ENCODE measurements at places on chromosomes 16 and 17. TPM values are rescaled to one million over a fixed set of nuclear protein-coding genes. Genes with fewer than 3 reads are reported as not detected.
A peak's percentile ranks its signal among the peaks of the same experiment; 100 is the strongest.

GRCh38 chr17:58333736-58334207 is 5.2 kb upstream of the TSPOAP1 start:
- H3K27me3 ChIP-seq: peaks cover 3% of the 10 kb centered on the region
- H3K36me3 ChIP-seq: no peaks in the 10 kb centered on the region
- H3K4me1 ChIP-seq: peaks cover 23% of the 10 kb centered on the region
- no peak overlapping the region for H3K4me3 ChIP-seq

- DNase-seq: no peak
- no peak overlapping the region for H3K27ac ChIP-seq
- H3K4me1 ChIP-seq: peaks cover 14% of the 10 kb centered on the region
- H3K4me3 ChIP-seq: no peak overlapping the region
- no peaks in the 10 kb centered on the region for H3K36me3 ChIP-seq
- H3K27me3 ChIP-seq: no peaks in the 10 kb centered on the region
These were observed 116.3 kb downstream of the AMFR start for GRCh38 chr16:56309008-56309407.

- peak overlapping the region; percentile 15 for H3K27ac ChIP-seq
- H3K27me3 ChIP-seq: peaks cover 15% of the 10 kb centered on the region
- peaks cover 27% of the 10 kb centered on the region for H3K4me1 ChIP-seq
- peaks cover 4% of the 10 kb centered on the region for H3K36me3 ChIP-seq
These were observed 19.3 kb upstream of the TBX2 start for GRCh38 chr17:61380217-61380835.

GRCh38 chr17:57400648-57401047 is 144.3 kb downstream of the MSI2 start:
- peaks cover 34% of the 10 kb centered on the region for H3K36me3 ChIP-seq
- H3K4me3 ChIP-seq: no peak overlapping the region
- H3K27ac ChIP-seq: no peak overlapping the region
- no peaks in the 10 kb centered on the region for H3K27me3 ChIP-seq

DNA sequence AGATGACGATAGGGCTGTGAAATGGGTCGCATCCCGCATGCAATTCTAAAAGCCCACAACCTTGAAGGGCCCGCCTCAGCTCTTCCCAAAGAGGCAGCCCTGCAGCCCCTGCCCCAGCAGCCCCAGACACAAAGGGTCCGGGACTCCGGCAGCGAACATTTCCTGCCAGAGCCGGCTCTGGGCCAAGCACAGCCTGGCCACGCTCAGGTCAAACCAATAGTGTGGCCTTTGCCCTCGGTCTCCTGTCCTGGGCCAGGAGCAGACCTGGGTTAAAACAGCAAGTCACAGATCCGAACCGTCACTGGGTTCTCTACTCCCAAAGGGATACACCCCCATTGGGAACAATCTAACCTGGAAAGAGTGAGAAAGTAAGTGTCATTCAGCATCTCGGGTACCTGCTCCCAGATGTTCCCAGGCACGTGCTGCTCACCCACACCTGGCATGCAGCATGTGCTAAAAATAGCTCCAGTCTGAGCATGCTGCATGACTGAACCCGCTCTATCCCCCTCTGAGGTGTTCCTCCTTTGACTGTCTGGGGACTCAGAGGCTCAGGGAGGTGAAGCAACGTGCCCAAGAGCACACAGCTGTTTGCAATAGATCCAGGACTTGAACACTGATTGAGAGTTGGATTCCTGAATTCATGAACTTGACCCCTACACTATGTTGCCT is 22.2 kb upstream of the ATP2A3 start:
- no peak for DNase-seq
- H3K27ac ChIP-seq: no peak overlapping the region
- H3K4me1 ChIP-seq: no peaks in the 10 kb centered on the region
- no peak overlapping the region for H3K4me3 ChIP-seq
- no peaks in the 10 kb centered on the region for H3K27me3 ChIP-seq

- H3K27ac ChIP-seq: no peak overlapping the region
- no peaks in the 10 kb centered on the region for H3K27me3 ChIP-seq
- no peak overlapping the region for H3K4me3 ChIP-seq
- H3K36me3 ChIP-seq: peaks cover 9% of the 10 kb centered on the region
These were observed 44.7 kb downstream of the REXO5 start for GRCh38 chr16:20850981-20851380.

GRCh38 chr17:4586043-4586442 is 1.7 kb downstream of the SMTNL2 start:
- H3K36me3 ChIP-seq: no peaks in the 10 kb centered on the region
- H3K27ac ChIP-seq: peak overlapping the region; percentile 15
- no peak for DNase-seq
- peaks cover 39% of the 10 kb centered on the region for H3K4me1 ChIP-seq
- peak overlapping the region; percentile 90 for H3K4me3 ChIP-seq

- H3K27ac ChIP-seq: peak overlapping the region; percentile 42
- no peaks in the 10 kb centered on the region for H3K36me3 ChIP-seq
- H3K27me3 ChIP-seq: no peaks in the 10 kb centered on the region
These were observed 55.4 kb downstream of the TENT4B start for GRCh38 chr16:50208460-50208931.

- no peak overlapping the region for H3K4me3 ChIP-seq
- H3K4me1 ChIP-seq: peaks cover 13% of the 10 kb centered on the region
- no peak for DNase-seq
- peaks cover 11% of the 10 kb centered on the region for H3K36me3 ChIP-seq
- no peak overlapping the region for H3K27ac ChIP-seq
- no peaks in the 10 kb centered on the region for H3K27me3 ChIP-seq
These were observed 18.2 kb downstream of the RAB40C start for GRCh38 chr16:608019-608418.

GRCh38 chr16:47486856-47487255 is 25.7 kb downstream of the PHKB start:
- no peak overlapping the region for H3K4me3 ChIP-seq
- H3K27ac ChIP-seq: no peak overlapping the region
- DNase-seq: no peak
- H3K36me3 ChIP-seq: peaks cover 12% of the 10 kb centered on the region

GRCh38 chr17:34547453-34548063 is 31.8 kb upstream of the TMEM132E start:
- H3K36me3 ChIP-seq: no peaks in the 10 kb centered on the region
- H3K27ac ChIP-seq: no peak overlapping the region
- no peak for DNase-seq

GRCh38 chr16:62254372-62254771 is 218.1 kb upstream of the CDH8 start:
- H3K36me3 ChIP-seq: no peaks in the 10 kb centered on the region
- H3K27me3 ChIP-seq: no peaks in the 10 kb centered on the region
- peaks cover 23% of the 10 kb centered on the region for H3K4me1 ChIP-seq
- DNase-seq: no peak
- H3K27ac ChIP-seq: no peak overlapping the region

- peaks cover 7% of the 10 kb centered on the region for H3K4me1 ChIP-seq
- H3K4me3 ChIP-seq: no peak overlapping the region
- H3K27ac ChIP-seq: no peak overlapping the region
- no peaks in the 10 kb centered on the region for H3K36me3 ChIP-seq
- H3K27me3 ChIP-seq: no peaks in the 10 kb centered on the region
- DNase-seq: no peak
These were observed 351.1 kb upstream of the TBX2 start for GRCh38 chr17:61048376-61049106.

- DNase-seq: no peak
- no peaks in the 10 kb centered on the region for H3K27me3 ChIP-seq
- peaks cover 4% of the 10 kb centered on the region for H3K36me3 ChIP-seq
- H3K4me3 ChIP-seq: peak overlapping the region; percentile 47
- peak overlapping the region; percentile 32 for H3K27ac ChIP-seq
These were observed 2.5 kb downstream of the CAPNS2 start for GRCh38 chr16:55569025-55569424.

DNA sequence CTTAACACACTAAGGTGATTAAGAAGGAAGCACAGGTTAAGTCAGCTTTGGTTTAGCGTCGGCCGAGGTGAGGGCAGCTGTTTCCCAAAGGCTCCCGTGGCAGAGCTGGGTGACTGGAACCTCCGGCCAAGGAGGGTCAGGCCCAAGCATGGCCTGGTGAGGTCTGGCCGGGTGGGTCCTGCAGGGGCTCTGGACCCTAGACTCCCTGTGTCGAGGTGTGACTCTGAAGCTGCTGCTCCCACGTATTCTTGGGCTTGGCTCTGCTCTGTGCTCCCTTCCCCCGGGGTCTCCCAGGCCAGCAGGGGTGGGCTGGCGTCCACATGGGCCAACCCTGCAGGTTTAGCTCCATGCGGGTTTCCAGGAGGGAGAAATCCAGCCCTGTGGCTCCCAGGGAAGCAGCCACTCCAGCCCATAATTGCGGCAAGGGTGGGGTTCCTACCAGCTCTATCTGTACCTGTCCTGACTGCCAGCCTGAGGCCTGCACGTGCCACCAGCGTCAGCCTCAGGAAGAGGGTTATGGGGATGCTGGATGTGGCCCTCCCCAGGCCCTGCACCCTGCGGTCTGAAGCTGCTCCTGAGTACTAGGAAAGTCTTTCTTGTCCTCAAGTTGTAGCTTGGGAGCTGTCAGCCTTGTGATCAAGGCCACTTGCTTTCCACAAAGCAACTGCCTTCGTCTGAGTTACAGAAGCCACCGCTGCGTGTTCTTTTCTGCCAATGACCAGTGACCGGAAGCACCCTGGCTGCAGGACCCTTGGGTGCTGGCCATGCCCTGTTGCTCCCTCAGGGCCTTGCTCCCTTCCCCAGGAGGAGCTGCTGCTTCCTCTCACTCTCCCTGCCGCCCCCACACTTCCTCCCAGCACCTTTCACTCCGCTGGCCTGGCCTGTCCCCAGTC is 4.8 kb downstream of the CDK5R1 start:
- H3K36me3 ChIP-seq: peaks cover 7% of the 10 kb centered on the region
- H3K27ac ChIP-seq: no peak overlapping the region
- no peak overlapping the region for H3K4me3 ChIP-seq
- peaks cover 17% of the 10 kb centered on the region for H3K4me1 ChIP-seq

DNA sequence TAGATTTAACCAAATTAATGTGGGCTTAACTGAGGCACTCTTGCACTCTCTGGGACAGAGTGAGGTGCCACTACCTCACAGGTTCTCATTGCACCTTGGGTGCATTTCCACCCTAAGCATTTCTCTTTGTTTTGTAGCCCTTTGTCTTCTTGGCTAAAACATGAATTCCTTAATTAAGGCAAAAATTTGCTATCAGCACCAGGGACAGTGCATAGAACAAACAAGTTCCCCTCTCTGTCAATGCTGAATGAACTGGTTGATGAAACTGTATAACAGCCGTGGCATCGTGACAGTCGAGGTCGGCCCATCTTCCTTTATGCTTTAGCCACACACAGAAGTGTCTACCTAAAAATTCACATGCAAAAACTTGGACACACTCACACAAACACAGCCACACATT is 74.8 kb downstream of the HS3ST2 start:
- H3K36me3 ChIP-seq: no peaks in the 10 kb centered on the region
- no peaks in the 10 kb centered on the region for H3K4me1 ChIP-seq
- H3K27ac ChIP-seq: no peak overlapping the region
- no peak for DNase-seq
- no peak overlapping the region for H3K4me3 ChIP-seq
- peaks cover 13% of the 10 kb centered on the region for H3K27me3 ChIP-seq

GRCh38 chr17:14752011-14752410 is 451.1 kb downstream of the HS3ST3B1 start:
- H3K4me3 ChIP-seq: no peak overlapping the region
- H3K36me3 ChIP-seq: no peaks in the 10 kb centered on the region
- H3K27ac ChIP-seq: no peak overlapping the region
- no peak for DNase-seq

DNA sequence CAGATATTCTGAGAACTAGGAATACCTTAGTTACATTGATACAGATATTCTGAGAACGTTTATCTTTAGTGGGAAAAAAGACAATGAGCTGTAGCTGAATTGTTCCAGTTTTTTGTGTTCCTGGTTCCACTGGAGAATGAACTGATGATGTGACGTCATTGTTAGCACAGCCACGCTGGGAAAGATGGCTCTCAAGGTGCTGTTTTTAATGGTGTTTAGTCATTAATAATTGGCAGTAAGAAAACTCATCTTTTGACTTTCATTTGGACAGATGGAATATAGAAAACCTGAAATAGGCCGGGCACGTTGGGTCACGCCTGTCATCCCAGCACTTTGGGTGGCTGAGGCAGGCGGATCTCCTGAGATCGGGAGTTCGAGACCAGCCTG is 10.4 kb downstream of the FOXK2 start:
- peak overlapping the region; percentile 94 for H3K27ac ChIP-seq
- H3K36me3 ChIP-seq: peaks cover 9% of the 10 kb centered on the region
- no peak for DNase-seq
- no peaks in the 10 kb centered on the region for H3K27me3 ChIP-seq
- peak overlapping the region; percentile 67 for H3K4me3 ChIP-seq

DNA sequence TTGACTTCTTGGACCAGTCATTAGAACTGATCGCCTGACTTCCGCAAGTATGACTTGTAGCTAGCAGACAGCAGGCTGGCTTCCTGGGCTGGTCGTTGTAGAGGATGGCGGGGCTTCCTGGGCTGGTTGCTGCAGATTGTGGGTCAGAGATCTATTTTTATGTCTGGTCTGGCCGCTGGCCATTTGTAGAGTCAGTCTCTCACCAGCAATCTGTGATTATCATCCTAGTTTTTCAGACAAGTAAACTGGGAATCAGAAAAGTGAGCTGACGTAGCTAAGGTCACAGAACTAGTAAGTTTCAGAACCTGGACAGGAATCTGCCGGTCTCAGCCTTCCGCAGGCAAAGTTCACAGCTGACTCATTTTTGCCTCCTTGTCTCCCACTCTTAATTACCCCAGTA is 19.1 kb downstream of the GPR142 start:
- no peak overlapping the region for H3K27ac ChIP-seq
- DNase-seq: no peak
- no peaks in the 10 kb centered on the region for H3K27me3 ChIP-seq
- H3K4me3 ChIP-seq: no peak overlapping the region
- peaks cover 1% of the 10 kb centered on the region for H3K4me1 ChIP-seq

DNA sequence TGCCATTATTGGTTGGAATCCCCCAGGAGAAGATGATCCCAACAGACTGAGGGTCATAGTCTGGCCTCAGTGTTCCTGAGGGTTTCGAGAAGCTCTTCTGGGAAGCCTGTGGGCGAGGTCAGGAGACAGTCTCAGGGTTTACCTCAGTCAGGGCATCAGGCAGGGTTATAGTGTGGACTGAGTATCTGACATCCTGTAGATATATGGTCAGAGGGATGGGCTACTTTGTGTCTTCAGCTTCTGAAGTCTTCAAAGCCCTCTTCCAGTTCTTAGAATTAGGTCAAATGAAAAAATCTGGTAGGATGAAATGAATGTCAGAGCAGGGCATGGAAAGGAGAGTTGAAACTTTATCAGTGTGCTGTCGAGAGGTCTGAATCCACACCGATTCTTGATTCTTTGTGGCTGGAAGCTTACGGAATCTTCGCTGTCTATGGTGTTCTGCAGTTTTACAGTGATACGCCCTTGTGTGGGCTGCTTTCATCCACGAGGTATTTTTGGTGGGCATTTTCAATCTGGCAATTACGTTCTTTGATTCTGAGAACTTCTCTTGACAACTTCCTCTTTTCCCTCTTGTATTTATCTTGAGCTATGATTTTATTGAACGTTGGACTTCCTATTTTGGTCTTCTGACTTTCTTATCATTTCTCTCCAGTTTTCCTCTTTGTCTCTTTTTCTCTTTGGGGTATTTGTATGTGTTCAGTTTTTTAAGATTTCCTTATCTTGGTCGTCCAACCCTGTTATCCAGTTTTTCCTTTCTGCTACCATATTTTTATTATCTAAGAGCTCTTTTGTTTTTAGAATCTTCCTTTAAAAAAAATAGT is 30.4 kb downstream of the BPTF start:
- peaks cover 26% of the 10 kb centered on the region for H3K4me1 ChIP-seq
- H3K36me3 ChIP-seq: peaks cover 25% of the 10 kb centered on the region
- no peaks in the 10 kb centered on the region for H3K27me3 ChIP-seq
- H3K27ac ChIP-seq: peak overlapping the region; percentile 52
- H3K4me3 ChIP-seq: peak overlapping the region; percentile 34
- DNase-seq: no peak

MT1E gene
- total RNA-seq: 12.5 TPM

KRT33B gene
- total RNA-seq: not detected

SLC47A2 gene
- total RNA-seq: not detected
